ENCODE measurements at places on chromosomes 11 and 22. TPM values are rescaled to one million over a fixed set of nuclear protein-coding genes. Genes with fewer than 3 reads are reported as not detected.

DNA sequence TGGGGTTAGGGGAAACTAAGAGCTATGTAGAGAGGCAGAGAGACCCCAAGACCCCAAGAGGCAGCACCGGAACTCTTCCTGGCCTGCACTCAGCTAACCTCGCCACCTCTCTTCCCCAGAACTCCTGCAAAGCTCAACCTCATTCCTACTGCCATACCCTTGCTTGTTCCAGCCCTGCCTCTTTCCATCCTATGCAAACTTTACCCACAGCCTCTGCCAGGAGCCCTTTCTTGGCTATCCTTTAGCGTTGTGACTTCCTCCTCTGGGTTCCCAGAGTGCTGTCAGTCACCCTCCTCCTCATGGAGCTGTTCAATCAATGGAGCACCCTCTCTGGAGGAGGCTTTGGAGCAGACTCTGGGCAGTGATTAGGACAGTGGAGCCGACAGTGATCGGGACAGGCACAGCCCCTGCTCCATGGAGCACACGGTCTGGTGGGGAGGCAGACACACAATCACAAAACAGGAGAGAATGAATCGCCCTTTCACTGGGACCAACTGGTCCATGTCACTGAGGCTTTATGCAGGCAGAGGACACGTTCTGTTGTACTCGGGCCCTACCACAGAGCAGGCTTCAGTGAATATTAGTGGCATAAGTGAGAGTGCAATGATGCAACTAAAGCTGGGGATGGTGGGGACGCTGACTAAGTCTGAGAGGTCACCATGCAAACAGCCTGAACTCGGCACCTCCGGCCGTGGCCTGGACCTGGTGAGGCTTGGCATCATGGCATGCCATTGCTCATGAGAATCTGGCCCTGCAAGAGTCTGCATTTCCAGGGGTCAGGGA is 24.6 kb upstream of the P2RY2 start:
- no peak for DNase-seq

DNA sequence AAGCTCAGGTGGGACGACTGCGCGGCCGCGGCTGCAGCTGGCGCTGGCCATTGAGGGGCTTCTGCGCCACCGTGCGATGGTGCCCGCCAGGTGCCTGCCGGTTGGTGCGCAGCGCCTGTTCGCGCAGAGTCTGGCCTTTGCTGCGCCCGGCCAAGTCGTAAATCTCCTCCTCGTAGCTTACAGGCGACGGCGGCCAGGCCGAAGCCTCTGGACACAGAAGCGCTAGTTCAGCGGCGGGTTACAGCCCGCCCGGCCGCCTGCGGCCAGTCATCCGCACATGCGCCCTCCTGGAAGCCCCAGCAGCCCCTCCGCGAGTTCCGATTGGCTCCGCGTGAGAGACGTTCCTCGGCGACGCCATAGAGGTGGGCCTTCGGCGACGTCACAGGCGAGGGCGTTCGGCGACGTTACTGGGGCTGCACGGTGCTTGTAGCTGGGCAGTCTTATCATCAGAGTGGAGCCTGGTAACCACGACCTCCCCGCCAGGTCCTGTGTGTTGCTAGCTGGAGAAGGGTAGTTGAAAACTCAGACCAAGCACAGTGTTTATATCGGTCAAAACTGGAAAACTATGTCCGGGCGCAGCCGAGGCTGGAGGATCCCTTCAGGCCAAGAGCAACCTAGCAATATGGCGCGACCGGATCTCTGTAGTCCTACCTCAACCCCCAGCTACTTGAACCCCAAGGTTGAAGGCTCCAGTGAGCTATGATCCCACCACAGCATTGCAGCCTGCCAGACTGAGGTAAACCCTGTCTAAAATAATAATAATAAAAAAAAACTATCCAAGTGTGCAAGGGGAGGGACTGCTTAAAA is 265.7 kb downstream of the OR4C45 start:
- no peak for DNase-seq

- no peak for DNase-seq
These were observed 10.9 kb downstream of the NCF4 start for GRCh38 chr22:36871669-36872081.

- no peak for DNase-seq
These were observed 234.7 kb downstream of the INSC start for GRCh38 chr11:15349413-15349812.

GRCh38 chr11:93958991-93959390 is 62.2 kb upstream of the HEPHL1 start:
- DNase-seq: no peak

GRCh38 chr11:30423886-30424285 is 101.0 kb downstream of the ARL14EP start:
- no peak for DNase-seq

The LRRN4CL gene
- 3.0 TPM for total RNA-seq

DNA sequence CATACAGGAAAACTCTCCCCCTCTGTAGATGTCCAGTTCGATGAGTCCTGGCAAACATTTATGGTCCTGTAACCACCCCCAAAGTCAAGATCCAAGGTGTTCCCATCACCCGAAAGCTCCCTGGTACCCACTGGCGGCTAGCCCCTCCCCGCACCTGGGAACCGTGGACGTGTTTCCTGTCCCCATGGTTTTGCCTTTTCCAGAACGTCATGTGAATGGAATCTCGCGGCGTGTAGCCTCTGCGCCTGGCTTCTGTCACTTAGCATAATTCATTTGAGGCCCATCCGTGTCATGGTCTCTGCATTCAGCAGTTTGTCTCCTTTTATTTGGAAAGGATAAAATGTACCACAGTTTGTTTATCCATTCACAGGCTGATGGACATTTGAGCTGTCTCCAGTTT is 106.3 kb downstream of the KCNQ1 start:
- no peak for DNase-seq

Measured in right atrium auricular region (tissue), 2 donors.